ENCODE measurements at places on chromosomes 3 and 15.

DNA sequence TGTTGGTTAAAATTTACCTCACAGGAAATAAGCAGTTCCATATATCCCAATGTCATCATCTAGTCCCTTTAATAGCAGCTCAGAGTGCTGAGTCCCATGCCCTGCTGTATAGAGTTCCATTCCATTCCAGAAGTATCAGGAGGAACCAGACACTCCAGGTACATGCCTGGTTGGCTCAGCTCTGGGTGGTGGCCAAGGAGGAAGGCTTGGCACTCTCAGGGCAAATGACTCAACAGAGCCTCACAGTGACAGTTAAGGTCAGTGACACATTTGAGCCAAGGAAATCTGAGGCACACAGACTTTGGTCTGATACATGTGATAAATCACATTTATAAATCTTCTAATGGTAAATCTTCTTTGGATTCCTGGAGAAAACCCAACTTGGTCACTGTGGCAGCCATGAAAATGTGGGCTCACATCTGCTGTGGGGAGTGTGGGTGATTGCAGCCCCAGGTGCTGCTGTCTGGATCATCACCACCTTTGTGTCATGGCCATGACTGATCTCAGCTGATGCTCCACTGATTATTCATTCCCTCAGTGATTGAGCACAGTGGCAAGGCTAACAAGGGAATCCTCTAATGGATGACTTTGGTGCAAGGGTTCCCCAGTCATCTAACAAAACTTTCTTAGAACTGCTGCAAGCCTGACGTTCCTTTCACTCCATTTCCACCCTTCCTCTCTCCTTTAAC lies 9.3 kb downstream of the HHLA2 start:
- DNase-seq = no peak

- no peak for DNase-seq
Measured at GRCh38 chr3:23706111-23706510, 99.6 kb upstream of the UBE2E1 start.

DNA sequence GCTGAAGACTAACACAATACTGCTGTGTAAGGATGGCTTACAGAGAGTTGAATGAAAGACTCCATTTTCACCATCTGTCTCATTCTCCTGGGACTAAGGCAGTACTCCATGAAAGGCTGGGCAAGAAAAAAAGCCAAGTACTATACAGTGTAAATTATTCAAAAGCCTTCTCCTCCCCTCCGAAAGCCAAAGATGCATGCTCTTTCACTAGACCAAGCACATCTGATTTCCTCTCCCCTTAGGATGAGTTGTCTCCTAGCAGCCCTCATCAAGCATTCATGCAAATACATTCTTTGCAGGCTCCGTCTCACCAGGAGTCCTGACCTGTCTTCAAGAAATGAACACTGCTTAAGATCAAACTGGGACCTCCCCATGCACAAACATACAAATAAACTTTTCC lies 133.5 kb upstream of the THBS1 start:
- no peak for DNase-seq

- no peak for DNase-seq
Measured at GRCh38 chr3:125389282-125389681, 14.2 kb upstream of the ZNF148 start.

GRCh38 chr3:122627301-122627700 lies 49.9 kb downstream of the PARP15 start:
- DNase-seq = no peak

- DNase-seq = no peak
Measured at GRCh38 chr3:137693791-137694190, 70.3 kb upstream of the SOX14 start.

GRCh38 chr3:128107834-128108233 lies 15.8 kb downstream of the RUVBL1 start:
- DNase-seq = no peak

All from stimulated activated CD4-positive, alpha-beta T cell treated with anti-CD3 and anti-CD28 coated beads, Interleukin-1b, Interleukin-23, amount 100 ng/mL, for 1 hour (primary cell).